ENCODE measurements at places on chromosomes 1 and 21. TPM values are rescaled to one million over a fixed set of nuclear protein-coding genes. Genes with fewer than 3 reads are reported as not detected.

GRCh38 chr1:55718758-55719671 is 503.9 kb upstream of the USP24 start:
- peak; percentile 100 for DNase-seq

GRCh38 chr1:33902486-33903209 is 38.8 kb downstream of the HMGB4 start:
- no peak for DNase-seq

The DONSON gene
- 14.7 TPM for total RNA-seq

DNA sequence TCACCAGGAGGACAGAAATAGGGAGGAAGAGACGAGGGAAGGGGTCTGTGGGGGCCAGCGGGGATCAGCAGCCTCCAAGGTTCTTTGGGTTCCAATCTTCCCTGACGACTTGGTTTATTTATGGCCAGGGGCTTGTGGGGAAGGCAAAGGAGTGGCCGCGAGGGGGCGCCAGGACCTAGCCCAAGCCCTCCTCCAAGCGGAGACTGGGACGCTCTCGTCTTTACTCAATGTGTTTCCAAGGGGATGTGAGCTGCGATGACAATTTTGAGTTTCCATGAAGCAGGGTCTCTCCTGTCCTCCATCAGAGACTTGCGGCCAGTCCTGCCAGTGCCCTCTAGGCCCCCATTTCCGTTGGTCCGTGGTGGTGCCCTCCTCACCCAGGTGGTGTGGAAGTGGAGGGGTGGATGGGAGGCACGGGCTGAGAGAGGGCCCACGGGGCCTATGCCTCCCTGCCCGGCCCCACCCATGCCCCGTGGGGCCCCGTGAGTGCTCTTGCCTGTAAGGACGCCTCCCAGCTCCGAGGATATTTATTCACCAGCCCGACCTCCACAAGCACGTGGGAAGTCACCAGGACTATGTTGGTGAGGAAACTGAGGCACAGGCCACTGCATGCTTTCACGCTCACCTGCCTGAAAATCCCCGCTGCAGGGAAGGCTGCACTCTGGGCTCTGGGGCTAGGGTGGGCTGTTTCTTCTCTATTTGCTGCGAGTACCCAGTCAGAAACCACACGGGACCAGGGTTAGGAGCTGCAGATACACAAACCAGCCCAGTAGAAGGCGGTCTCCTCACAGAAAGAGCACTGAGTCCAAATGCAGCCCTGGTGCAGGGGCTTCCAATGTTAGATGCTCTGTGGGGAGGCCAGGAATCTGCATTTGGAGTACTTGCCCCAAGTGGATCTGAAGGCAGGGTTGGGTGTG is 26.5 kb downstream of the DMRTB1 start:
- DNase-seq = peak; percentile 83

- peak; percentile 14 for DNase-seq
These were observed 28.4 kb upstream of the PLEKHO1 start for GRCh38 chr1:150121236-150121862.

DNA sequence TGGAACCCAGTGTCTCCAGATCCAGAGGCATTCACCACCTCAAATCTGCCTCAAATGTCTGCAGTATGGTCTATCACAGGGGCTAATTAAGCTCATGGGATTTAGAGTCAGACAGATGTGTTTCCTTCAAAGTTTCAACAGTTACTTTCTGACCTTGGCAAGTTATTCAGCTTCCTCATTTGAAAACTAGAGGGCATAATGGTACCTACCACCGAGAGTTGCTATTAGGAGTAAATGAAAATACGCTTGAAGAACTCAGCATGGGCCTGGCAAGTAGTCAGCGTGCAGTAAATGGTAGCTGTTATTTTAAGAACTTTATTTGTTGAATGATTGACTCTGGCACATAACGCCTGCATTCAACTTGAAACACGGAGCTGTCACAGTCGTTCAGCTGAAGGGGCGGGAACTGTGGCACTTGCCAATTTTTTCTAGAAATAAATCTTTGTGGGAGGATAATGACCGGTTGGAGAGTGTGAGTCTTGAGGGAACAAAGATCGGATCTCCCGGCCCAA is 1.2 kb upstream of the CAP1 start:
- DNase-seq = no peak

GRCh38 chr1:86865973-86866637 is 47.8 kb downstream of the SELENOF start:
- DNase-seq = no peak

The HSF2BP gene
- total RNA-seq = 1.2 TPM

DNA sequence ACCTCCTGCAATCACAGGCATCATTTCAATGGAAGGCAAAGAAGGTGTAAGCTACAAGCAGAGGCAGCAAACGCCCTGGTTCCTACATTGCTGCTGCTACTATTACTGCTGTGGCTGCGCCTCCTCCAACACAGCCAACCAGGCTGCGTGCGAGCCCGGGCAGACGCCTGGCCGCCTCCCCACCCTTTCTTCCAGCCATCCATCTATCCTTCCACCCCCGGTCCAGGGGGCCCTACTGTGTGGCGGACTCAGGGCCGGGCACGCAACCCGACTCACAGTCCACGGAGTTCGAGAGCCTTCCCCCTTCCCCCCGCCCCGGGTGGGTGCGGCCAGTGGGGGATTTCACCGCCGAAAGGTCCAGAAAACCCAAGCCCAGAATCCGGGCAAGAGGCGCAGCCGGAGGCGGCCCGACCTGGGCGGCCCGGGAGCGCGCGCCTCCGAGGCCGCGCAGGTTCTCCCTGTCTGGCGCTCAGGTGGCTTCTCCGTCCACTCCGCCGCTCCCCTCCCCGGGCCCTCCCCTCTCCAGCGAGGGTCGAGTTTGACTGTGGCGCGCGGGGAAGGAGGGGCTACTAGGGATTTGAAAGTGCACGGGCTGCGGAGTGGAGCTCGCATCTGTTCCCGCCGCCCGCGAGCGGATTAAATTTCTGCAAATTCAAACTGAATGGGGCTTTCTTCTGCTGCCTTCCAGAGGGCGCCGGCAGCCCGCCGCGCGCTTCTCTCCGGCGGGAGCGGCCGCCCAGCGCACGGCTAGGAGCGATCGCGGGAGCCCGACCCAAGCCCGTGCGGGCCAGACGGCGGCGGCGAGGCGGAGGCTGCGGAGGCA is at the start of gene HUNK:
Gene HUNK, plus strand, starts transcription at position 569 of the 823 bp plus-strand sequence. CDS start 655 bp downstream, outside the sequence.
- peak; percentile 39 for DNase-seq

DNA sequence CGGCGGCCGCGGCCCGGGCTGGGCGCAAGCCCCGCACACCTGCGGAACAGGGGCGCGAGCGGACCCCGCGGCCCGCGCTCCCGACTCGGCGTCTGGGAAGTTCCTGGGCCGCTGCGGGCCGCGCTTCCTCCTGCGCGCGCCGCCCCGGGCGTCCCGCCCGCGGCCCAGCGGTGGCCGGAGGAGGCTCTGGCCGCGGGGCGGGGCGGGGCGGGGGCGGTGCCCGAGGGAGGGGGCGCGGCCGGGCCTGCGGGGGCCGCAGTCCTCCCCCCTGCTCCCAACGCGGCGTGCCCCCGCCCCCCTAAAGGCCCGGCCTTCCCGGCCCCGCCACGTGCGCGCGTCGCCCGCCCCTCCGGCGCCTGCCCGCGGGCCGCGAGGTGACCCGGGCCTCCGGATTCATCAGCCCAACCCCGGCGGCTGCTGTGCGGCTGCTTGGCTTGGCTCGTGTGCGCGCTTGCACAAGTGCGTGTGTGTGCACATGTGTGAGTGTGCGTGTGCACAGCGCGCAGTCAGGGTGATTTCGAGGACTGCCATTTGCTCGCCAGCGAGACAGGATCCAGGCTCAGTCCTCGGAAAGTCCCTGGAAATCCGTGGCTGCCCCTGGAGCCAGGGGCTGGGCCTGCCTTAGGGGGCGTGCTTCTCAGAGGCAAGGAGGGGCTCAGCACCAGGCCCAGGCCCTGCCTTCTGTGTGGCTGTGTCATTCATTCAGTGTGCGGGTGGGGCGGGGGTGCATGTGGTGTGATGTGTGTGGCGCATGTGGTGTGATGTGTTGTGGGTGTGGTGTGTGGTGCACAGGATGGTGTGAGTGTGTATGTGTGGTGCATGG is at the start of gene C2CD2:
Gene C2CD2, minus strand, starts transcription at position 188 of the 823 bp plus-strand sequence. CDS start 370 bp downstream, outside the sequence.
- peak; percentile 71 for DNase-seq

The PTCH2 gene
- total RNA-seq = 0.50 TPM

DNA sequence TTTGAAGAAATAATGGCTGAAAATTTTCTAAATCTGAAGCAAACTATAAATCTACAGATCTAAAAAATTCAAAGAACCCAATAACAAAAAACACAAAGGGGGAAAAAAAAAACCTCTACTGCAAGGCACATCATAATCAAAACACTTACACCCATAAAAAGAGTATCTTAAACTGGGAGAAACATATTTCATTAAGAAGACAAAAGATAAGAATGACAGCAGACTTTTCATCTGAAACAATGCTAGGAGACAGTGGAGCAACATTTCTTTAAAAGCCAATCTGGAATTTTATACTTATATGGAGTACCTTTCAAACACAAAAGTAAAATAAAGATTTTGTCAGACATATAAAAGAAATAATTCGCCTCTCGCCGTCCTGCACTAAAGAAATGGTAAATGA is 49.1 kb downstream of the COP1 start:
- no peak for DNase-seq

DNA sequence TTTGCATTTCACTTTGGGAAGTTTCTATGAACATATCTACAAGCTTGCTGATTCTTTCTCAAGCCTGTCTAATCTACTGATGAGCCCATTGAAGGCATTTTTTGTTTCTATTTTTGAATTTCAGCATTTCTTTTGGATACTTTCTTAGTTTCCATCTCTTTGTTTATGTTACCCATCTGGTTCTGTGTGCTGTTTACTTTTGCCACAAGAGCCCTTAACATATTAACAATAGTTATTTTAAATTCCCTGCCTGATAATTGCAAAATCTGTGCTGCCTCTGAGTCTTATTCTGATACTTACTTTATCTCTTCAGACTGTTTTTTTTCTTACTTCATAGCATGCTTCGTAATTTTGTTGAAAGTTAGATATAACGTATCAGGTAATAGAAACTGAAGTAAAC is 75.8 kb upstream of the ZRANB2 start:
- no peak for DNase-seq

GRCh38 chr1:156858959-156859522 is at the start of gene INSRR:
Gene INSRR, minus strand, starts transcription at chr1:156859117. Its CDS starts 496 bp downstream, at chr1:156858621.
- no peak for DNase-seq

The KIF26B gene
- total RNA-seq = 6.9 TPM

- no peak for DNase-seq
These were observed 67.7 kb downstream of the SDCCAG8 start for GRCh38 chr1:243323491-243323890.

- no peak for DNase-seq
These were observed 229.4 kb downstream of the CACNA1E start for GRCh38 chr1:181712711-181713110.

GRCh38 chr1:24202556-24202955 is 15.5 kb upstream of the IFNLR1 start:
- DNase-seq = no peak

- no peak for DNase-seq
These were observed 172.4 kb downstream of the NEGR1 start for GRCh38 chr1:72109916-72110315.

- DNase-seq = no peak
These were observed 6.2 kb downstream of the E2F2 start for GRCh38 chr1:23524716-23525401.

The SPRR2B gene
- not detected for total RNA-seq

The ESPN gene
- total RNA-seq = not detected

DNA sequence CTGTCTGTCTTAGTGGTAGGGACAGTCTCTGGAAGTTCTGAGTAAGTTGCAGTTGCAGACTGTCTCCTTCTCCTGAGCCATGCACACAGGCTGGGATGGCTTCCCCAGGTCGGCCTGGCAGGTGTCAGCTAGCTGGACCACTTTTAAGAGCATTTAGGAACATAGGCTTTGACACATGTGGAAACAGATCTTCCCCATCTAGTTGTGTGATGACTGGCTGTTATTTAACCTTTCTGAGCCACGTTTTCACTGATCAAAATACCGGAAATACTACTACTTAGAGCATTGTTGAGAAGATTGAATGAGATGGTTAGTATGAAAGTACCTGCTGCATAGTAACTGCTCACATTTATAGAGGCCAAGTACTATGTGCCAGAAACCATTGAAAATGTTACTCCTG is 6.2 kb upstream of the MAPKAPK2 start:
- no peak for DNase-seq

DNA sequence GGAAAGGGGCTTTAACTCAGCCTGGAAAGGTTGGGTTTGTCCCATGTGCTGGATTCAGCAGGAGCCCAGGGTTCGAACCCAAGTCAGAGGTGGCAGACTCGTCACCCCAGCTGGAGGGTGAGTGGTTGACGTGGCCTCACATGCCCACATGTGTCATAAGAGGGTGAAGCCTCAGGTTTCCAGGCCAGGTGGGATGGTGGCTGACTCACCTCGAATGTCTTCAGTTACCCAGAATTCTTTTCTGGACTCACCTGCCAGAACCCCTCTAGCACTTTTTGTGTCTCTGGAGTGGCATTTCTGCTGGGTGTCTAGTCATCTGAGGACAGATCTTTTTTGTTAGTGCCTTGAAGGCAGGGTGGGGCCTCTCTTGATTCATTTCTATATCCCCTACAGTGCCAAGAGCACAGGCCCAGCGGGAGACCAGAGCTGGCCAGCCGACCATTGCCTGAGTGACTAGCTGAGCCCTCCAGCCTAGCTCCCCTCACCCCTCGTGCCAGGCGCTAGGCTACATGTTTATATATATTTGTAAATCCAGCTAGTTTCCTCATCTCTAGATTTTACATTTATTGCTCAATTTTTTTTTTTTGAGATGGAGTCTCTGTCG is 28.1 kb downstream of the IL6R start:
- peak; percentile 28 for DNase-seq

DNA sequence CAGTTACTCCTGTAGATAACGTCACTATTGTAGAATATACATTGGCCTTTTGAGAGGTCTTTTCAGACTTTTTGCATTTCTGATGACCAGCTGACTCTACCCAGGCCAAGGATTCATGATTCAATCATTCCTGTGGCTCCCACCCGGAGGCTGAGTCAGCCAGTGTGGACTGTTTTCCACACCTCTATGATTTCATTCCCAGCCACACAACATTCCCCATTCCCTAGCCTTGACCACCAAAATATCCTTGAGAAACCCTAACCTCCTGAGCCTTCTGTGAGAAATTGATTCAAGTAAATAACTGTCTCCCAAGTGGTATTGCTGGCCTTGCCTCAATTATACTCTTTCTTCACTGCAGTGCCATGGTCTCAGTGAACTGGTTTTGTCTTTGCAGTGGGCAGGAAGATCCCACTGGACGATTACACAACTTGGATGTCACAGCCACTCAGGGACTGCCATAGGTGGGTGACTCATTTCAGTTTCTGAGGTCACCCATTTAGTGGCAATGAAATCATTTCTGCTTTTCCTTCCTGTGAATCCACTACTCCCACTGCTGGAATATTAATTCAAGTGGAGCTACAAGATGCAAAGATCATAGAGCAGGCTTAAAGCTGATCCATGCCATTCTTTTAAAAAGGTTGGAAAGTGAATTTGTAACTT is 518.6 kb upstream of the ZP4 start:
- peak; percentile 62 for DNase-seq

GRCh38 chr1:82486969-82487368 is 686.2 kb downstream of the ADGRL2 start:
- no peak for DNase-seq

The C1orf74 gene
- total RNA-seq = 3.1 TPM

DNA sequence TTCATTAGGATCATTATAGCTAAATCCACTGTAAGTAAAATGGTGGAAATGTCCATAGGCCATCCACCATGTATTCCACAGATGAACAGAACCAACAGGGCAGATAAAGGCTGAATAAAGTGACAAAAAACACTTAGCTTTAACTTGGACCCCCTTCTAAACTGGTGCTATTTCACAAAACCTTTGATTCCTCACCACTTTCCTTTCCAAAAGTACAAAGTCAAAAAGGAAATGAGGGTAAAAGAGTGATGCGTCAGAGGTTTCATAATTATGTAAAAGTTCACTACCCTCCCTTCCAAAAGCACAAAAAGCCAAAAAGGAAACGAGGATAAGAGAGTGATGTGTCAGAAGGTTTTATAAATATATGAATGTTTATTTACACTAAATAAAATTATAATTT is 172.2 kb downstream of the TBX15 start:
- DNase-seq = no peak

Measured in fibroblast of lung (primary cell).